ENCODE measurements at places on chromosomes 1 and 21.

- DNase-seq = no peak
Measured at GRCh38 chr21:16605597-16605996, 875.8 kb downstream of the USP25 start.

- no peak for DNase-seq
Measured at GRCh38 chr1:106889583-106889982, 166.9 kb upstream of the PRMT6 start.

DNA sequence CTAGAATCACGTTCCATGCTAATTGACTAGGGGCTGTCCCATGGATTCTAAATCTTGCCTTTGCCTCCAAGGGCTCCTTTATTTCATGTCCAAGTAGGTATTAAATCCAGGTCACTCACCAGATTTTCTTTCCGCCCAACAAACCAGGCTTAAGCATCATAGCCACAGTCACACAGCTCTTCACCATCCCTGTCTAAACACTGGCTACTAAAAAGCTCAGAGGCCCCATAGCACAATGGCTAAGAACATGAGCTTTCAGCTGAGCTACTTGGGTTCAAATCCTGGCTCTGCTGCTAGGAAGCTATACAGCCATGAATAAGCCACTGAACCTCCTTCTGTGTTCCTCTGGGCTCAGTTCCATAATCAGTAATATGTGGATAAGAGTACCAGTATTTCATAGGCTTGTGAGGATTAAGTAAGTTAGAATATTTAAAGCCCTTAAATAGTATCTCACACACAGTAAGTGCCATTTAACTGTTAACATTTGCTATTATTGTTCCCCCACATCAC, 277.2 kb upstream of the GJB5 start:
- no peak for DNase-seq

DNA sequence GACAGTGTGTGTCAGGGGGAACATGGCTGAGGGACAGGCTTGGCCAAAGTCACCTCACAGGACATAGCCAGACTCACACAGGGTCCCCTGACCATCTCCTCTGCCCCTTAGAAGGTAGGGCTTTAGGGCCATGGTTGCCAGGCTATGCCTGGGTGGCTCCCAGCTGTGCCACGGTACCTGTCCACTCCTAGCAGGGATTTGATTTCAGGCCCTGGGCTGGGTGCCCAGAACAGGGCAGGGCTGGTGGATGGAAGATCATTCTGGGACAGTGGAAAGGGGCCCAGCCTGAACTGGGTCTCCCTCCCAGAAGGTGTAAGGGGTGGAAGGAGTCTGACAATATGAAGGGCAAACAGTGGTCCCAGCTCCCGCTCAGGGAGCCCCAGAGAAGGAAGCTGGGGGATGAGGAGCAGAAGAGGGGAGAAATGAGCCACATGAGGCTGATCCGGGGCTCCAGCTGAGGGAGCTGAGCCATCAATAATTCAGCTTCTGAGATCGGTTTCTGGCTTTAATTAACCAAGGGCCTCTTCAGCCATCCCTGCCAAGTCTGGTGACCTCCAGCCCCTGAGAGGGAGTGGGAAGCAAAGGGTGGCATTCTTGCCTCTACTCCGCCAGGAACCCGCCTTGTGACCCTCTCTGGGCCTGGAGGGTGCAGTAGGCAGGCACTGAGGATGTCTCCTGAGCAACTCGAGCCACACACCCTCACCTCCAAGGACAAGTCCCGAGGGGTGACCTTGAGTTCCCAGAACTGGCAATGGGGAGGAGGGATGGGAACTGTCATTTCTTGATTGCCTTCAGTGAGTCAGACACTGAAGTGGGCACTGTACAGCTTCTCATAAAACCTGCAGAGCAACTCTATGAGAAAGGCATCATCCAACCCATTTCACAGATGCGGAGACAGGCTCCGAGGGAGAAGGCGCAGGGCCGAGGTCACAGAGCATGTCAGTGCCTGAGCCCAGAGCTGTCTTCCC, 2.1 kb downstream of the CD164L2 start:
- DNase-seq = no peak

GRCh38 chr1:35269201-35269988, 886 bp downstream of the ZMYM4 start:
- DNase-seq = no peak

DNA sequence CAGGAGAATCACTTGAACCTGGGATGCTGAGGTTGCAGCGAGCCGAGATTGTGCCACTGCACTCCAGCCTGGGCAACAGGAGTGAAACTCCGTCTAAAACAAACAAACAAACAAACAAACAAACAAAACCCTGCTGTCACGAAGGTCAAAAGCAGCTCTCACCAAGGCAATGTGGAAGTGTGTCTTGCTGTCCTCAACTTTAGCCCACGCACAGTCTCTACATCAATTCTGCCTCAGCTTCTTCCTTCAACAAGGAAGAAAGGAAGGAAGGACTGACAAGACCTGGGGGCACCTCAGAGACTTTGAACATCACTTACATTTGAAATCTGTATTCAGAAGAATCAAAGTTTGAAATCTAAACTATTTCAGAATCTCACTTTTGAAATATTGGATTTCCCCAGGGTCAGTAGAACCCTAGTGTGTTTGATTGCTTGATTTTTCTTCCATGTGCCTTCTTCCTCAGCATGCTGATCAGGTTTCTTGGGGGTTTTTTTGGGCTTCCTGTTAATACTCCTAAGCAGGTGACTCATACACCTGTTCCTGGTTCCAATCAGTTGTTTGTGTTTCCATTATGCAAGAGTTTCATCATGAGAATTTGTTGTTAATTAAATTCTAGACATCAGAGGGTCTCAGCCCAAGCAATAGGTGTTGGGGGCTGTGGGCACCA, 6.5 kb upstream of the CSTB start:
- DNase-seq = no peak

DNA sequence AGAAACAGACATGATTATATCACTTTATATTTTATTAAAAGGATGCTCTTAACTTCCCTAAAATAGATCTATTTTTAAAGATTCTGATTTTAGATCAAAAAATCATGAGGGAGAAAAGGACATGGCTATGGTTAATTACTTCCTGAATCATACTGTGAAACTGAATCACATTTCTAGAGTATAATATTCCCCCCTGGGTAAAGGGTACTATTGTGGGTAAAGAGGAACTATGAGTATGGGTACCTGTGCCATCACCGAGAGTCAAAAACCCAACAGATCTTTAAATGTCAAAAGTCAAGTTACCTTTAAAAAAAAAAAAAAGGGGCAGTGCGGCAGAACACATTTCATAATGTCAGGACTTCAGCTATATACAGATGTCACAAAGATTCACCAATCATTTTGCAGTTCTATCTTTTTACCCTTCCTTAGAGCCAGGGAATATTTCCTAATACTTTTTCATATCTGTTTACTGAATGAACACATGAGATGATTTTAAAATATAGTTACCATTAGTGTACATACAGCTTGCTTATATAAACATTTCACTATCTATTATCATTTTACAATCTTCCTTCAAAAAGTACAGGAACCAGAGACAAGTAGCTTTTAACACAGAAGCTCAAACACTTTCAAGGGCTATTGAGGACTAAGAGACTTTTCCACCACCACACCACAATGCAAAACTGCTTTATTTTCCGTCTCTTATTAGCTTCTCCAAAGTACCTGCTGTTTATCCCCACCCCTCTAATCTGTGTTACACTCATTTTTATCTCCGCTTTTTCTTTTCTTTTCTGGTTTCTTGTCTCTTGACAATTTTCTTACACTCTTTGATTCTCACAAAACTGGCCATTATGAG, 45.0 kb downstream of the EVI5 start:
- no peak for DNase-seq

DNA sequence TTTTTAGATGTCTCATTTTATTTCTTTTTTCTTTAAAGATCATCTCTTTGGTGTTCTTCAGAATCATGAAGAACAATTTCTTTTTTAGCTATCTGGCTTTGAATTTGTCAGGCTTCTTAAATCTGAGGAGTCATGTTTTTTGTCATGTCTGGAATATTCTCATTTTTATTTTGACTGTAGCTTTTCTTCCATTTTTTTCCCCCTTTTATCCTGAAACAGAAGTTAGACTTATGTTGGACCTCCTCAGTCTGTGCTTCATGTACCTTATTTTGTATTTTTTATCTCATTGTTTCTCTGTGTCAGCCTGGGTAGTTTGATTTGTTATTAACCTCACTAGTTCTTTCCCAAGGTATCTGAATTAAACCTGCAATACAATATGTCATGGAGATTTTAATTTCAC, 319.2 kb upstream of the ADGRL4 start:
- no peak for DNase-seq

- no peak for DNase-seq
Measured at GRCh38 chr1:87435484-87435883, 106.8 kb downstream of the LMO4 start.

GRCh38 chr1:22238356-22239224, 95.7 kb upstream of the WNT4 start:
- DNase-seq = no peak

GRCh38 chr1:3222042-3222692, 153.2 kb downstream of the PRDM16 start:
- no peak for DNase-seq

DNA sequence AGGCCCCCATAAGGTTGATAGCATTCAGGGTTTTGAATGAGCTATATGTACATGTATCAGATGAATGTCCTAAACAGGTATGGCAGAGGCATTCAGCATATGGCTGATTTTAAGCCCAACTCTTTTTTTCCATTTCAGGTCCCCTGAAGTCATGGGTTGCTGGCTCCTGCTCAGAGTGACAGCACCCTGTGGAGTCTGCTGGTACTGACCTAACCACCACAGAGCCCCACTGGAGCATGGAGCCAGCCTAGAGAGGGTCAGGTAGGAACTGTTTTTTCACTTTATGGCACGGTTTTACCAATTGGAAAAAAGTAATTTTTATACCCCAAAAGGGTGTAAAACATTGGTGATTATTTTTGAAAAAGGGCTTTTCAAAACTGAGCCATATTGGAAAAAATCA, 82.5 kb upstream of the MPC2 start:
- DNase-seq = no peak

DNA sequence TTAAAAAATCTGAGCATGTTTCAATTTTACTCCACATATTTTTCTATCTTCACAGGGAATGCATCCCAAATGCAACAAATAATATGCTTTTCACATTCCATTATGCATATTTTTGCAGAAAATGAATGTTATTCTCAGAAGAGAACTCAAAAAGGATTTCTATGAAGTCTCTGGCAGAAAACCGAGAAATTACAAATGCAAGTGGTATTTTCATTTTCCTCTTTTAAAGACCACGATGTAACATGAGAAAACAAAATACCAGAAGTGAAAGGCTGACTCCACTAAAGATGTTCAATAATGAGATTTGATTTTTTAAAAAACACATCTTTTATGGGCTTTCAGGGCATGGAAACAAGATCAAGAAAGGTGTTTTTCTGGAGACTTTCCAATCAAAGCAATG, 5.0 kb upstream of the PDC start:
- no peak for DNase-seq

DNA sequence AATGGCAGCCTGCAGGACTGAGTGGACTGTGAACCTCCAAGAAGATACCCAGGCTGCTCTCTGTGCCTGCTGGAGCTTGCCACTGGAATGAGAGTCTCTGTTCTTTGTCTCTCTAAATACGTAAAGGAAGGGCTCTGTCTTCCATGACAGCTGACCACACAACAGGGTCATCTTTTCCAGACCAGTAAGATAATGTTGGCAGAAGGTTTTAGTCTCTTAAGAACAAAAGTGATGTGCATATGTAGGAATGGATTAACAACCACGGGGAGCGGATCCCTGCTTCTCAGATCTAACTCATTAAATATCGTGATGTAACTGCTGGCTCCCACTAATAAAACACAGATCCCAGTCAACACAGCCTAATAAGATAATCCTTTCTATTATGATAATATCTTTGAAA, 67.5 kb downstream of the MAP10 start:
- DNase-seq = no peak

- no peak for DNase-seq
Measured at GRCh38 chr1:94012708-94013366, 103.6 kb upstream of the GCLM start.

- DNase-seq = no peak
Measured at GRCh38 chr1:193402977-193403376, 216.6 kb upstream of the B3GALT2 start.

- no peak for DNase-seq
Measured at GRCh38 chr1:159207774-159208173, 3.1 kb downstream of the ACKR1 start.

DNA sequence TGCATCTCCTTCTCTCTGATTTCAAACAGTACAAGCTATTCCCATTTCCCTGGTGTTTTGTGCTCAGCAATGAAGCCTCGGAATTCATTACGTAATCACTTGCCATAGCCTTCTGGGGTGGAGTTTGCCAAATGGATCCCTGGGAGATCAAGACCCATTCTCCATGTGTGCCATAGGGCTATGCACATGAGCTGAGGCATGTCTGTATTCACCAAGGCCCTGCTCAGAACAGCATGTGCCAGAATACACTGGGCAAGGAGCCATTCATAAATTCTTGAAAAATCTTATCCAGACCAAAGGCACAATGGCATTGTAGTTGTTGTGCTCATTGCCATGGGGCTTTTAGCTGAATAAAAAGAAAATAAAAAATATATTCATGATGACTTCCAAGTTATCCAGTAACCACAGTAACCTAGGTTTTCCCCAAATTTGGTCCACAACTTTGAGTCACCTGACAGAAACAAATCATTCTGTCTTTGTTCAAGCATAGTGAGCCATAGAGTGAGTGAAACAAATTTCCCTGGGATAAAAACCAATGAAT, 53.0 kb downstream of the CRB1 start:
- DNase-seq = no peak

GRCh38 chr1:40385437-40386358, 12.2 kb downstream of the SMAP2 start:
- no peak for DNase-seq

GRCh38 chr1:232174306-232174705, 455.6 kb downstream of the SIPA1L2 start:
- DNase-seq = no peak

- DNase-seq = no peak
Measured at GRCh38 chr1:99731384-99731783, 35.1 kb downstream of the FRRS1 start.

- DNase-seq = no peak
Measured at GRCh38 chr1:62038594-62039284, 155.9 kb upstream of the L1TD1 start.

DNA sequence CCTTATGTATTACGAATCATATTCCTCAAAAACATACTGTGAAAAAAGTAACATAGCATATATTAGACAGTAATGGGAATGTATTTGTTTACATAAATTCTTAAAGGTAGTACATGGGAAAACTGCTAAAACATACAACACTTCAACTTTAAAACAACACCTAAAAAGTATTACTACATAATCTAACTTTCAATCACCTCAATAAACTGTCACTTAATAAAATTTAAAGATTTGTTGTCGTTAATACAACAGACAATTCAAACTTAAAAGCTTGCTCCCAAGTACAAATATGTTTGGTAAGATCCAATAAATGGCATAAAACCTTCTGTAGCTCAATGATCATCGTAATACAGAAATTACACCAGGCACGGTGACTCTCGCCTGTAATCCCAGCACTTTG, 3.7 kb downstream of the ARID4B start:
- DNase-seq = no peak

GRCh38 chr1:172354291-172355274, 65.9 kb upstream of the C1orf105 start:
- DNase-seq = no peak

All from 8988T (cell line).